ENCODE measurements at places on chromosomes 16 and 17. TPM values are rescaled to one million over a fixed set of nuclear protein-coding genes. Genes with fewer than 3 reads are reported as not detected.

The CCDC92B gene
- polyA plus RNA-seq, result not detected

DNA sequence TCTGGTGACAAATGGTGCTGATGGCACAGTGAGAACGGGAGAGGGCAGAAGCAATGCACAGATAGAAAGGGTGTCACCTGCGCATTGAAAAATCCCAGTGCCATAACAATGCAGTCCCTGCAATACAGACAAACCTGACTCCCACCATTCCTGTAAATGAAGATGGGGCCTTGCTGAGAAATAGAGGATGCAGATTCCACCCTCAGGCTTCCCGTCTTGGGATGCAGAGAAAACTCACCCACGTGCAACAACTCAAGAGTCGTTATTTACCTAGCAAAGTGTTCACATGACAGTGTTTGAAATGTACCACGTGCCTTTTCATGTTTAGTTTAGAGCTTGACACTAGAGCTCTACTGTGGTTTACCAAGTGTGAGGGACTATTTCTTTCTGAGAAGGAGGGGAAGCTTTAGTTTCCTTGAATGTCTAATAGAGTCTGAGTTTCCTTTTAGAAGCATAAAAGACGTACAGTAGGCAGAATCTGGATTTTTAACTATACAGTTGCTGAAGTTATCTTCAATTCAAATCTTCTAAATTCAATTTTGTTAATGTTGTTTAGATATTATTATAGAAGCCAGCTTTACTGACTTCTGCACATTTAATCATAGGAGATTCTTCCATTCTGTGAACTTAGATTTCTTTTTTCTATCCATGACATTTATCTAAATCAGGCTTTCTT, 35.6 kb downstream of the WWOX start:
- peaks cover 6% of the 10 kb centered on the region for H3K36me3 ChIP-seq
- no peak overlapping the region for H3K4me3 ChIP-seq
- no peaks in the 10 kb centered on the region for H3K27me3 ChIP-seq
- no peak overlapping the region for H3K27ac ChIP-seq
- no peaks in the 10 kb centered on the region for H3K4me1 ChIP-seq

- H3K27ac ChIP-seq, result no peak overlapping the region
- no peaks in the 10 kb centered on the region for H3K4me1 ChIP-seq
- no peaks in the 10 kb centered on the region for H3K36me3 ChIP-seq
- H3K4me3 ChIP-seq, result no peak overlapping the region
- no peaks in the 10 kb centered on the region for H3K27me3 ChIP-seq
Measured at GRCh38 chr16:9996221-9996620, 186.0 kb downstream of the GRIN2A start.

DNA sequence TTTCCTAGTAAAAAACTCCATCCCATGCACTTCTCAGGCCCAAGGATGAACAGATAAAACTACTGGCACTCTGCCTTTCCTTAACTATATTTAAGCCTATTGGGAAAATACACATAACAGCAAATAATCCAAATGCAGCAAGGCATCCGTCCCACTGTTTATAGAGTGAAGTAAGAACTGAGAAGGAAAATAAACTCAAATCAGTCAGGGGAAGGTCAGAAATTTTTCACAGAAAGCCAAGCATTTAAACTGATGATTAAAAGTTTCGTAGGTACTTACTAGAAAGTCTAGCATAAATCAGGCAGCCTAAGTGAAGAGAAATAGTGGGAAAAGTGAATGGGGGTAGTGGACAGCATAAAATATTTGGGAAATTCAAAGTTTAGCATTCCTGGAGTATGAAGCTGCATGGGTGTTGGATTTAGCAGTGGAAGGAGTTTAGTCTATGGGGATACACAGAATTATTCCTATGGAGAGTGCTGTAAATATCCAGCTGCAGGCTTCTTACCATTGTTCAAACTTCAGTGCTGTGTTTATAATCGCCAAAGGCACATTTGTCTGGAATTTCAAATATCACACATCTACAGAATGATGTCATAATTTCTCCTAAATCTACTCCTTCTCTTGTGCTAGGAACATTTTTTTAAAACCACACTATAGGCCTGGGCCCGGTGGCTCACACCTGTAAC, 1131.0 kb upstream of the GOT2 start:
- H3K4me3 ChIP-seq, result no peak overlapping the region
- H3K36me3 ChIP-seq, result no peaks in the 10 kb centered on the region
- H3K27me3 ChIP-seq, result no peaks in the 10 kb centered on the region
- H3K4me1 ChIP-seq, result no peaks in the 10 kb centered on the region
- H3K27ac ChIP-seq, result no peak overlapping the region

DNA sequence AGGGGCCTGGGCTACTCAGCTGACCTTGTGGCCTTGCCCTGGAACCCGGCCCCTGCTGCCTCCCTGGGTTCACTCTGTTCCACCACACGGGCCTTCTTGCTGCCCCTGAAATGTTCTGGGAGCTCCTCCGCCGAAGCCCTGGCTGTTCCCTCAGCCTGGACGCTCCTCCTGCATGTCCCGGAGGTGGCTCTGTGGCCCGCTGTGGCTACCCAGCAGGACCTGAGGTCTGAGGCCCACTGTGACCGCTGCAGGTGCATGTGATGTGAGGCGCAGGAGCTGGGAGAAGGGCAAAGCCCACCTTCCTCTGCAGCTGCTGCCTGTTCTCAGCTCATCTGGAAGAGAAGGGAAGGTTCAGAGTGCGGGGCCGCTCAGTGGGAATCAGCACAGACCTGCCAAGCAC, 38.9 kb upstream of the ACSF3 start:
- no peak for DNase-seq
- no peak overlapping the region for H3K4me3 ChIP-seq
- H3K36me3 ChIP-seq, result no peaks in the 10 kb centered on the region
- H3K4me1 ChIP-seq, result no peaks in the 10 kb centered on the region
- no peak overlapping the region for H3K27ac ChIP-seq

- no peaks in the 10 kb centered on the region for H3K4me1 ChIP-seq
- H3K36me3 ChIP-seq, result no peaks in the 10 kb centered on the region
- H3K27ac ChIP-seq, result no peak overlapping the region
- no peak for DNase-seq
Measured at GRCh38 chr17:71166311-71166710, 954.5 kb upstream of the SOX9 start.

The DHRS7C gene
- polyA plus RNA-seq, result not detected

Measured in CD4-positive, CD25-positive, alpha-beta regulatory T cell (primary cell).